ENCODE measurements at places on chromosomes 3 and 15.

DNA sequence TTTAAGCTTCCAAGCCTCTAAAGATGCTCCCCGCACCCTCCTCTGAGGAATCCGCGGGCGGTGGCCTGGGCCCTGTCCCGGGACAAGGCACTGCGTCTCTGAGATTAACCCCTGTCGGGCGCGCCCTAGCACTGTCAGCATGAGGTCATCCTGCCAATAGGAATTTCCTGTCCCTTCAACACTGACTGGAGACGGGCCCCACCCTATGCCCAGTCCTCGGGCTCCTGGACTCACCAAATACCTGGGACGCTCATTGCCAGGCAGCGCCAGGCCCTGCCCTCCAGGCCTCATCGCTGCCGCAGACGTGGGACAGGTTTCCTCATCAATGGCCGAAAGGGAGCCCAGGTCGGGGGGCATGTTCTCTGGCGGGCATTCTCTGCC, 67.6 kb upstream of the SH3GL3 start:
- DNase-seq = no peak

DNA sequence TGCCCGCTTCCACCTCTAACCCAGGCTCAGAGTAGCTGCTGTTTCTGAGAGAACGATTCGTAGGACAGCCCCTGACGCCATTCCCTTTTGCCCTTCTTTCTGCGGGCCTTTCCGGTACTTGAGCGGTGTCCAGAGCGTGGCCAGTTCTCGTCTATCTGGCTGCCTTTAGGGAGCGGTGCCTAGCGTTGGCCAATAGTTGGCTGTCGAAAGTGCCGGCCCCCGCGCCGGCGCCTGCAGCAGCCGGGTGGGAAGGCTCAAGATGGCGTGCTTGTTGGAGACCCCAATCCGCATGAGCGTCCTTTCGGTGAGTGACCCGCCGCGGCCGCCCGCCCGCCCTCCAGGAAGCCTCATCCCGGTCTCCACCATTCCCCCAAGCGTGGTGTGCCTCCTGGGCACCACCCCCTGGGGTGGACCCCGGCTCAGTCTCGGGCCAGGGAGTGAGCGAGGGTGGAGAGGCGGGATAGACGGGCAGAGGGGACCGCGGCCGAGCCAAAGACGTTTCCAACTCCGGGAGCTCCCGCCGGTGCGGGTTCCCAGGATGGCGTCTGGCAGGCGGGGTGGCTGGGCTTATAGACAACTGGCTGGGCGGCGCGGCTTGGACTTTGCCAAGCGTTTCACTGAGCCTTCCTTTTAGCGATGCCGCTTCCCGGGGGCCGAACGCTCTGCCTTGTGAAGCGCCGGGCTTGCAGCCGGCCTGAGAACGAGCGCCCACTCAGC, at the start of gene ARMC8:
ARMC8 (plus strand) TSS at position 6 of the 717 bp plus-strand sequence; CDS start at position 260, 254 bp downstream.
- DNase-seq = peak; percentile 88

DNA sequence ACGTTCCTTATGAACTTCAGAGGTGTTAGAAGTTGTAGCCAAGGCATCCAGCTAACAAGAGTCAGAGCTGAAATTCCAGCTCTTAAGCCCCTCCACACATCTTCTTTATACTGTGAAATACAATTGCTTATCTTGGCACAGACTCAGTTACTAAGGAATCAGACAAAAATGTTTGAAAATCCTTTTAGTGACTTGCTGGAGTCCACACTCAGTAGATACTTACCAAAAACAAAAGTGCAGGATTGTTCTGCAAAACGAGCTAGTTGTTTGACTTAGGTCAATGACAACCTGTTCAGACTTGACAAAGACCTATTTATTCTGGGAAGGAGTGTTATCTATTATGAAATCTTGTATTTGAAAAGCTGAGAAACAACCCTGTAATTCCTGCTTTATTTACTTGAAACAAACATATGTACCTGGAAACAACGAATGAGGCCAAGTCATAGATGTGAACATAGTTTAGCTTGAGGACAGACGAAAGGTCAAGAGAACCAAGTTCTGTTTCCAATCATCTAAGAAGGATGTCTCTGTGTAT, 38.5 kb downstream of the B3GNT5 start:
- DNase-seq = no peak

GRCh38 chr3:96776818-96777217, 37.6 kb upstream of the EPHA6 start:
- DNase-seq = no peak

DNA sequence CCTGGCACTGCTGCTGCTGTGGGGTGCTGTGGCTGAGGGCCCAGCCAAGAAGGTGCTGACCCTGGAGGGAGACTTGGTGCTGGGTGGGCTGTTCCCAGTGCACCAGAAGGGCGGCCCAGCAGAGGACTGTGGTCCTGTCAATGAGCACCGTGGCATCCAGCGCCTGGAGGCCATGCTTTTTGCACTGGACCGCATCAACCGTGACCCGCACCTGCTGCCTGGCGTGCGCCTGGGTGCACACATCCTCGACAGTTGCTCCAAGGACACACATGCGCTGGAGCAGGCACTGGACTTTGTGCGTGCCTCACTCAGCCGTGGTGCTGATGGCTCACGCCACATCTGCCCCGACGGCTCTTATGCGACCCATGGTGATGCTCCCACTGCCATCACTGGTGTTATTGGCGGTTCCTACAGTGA, 2.1 kb downstream of the GRM2 start:
- DNase-seq = no peak

DNA sequence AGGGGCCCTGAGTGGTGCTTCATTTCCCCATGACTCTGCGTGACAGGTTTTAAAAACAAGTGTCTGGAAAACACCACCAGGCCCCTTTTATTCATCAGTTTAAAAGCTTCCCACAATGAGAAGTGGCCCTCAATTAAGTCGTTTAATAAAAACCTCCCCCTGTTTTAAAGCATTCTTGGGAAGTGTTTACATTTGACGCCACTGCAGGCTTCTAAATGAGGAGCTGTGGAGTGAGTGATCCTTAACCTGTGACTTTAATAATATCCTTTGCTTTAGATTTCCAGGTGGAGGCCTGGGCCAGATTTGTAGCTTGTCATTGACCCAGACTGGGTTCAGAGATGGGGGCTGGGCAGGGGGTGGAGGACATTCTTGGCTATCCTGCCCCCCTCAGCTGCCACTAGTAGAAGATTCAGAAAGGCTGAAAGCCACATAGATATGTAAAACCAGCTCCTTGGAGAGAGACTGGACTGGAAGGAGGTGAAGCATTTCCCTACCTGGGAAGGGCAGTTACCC, 11.3 kb downstream of the CGNL1 start:
- no peak for DNase-seq

DNA sequence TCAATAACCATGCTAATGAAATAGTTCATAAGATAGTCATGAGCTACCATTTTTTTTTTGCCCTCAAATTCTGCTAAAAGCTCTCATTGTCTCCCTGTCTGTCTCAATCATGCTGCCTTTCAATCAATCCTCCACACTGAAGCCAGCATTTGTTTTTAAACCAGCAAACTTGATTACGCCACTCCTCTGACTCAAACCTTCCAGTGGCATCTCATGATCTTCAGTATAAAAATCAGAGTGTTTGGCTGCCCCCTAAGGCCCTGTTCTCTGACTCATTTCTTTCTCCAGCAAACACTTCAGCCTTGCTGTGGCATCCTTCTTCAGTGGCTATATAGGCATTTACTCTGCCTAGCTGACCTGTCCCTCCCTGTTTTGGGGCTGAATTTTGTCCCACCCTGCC, 36.0 kb upstream of the EOMES start:
- no peak for DNase-seq

- DNase-seq = no peak
These were observed 66.9 kb upstream of the THBS1 start for GRCh38 chr15:39513936-39514335.

DNA sequence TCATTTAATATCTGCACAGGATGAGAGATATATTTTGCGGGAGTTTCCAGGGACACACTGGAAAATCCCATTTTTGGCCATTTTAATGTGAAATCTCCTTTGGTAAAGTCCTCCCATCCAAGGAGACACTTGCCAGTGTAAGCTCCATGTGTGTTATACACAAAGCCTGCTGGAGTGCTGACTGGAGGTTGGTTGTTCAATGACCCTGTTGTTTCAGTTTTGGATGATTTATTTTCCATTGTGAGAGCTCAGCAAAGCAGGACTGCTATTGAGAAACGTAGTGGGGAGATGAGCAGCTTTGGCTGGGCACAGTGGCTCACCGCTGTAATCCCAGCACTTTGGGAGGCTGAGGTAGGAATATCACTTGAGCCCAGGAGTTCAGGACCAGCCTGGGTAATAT, 127.7 kb downstream of the NUP210 start:
- no peak for DNase-seq

- no peak for DNase-seq
These were observed 74.0 kb upstream of the RAD18 start for GRCh38 chr3:9037144-9037711.

GRCh38 chr15:42033214-42033873, 12.5 kb upstream of the PLA2G4E start:
- no peak for DNase-seq

DNA sequence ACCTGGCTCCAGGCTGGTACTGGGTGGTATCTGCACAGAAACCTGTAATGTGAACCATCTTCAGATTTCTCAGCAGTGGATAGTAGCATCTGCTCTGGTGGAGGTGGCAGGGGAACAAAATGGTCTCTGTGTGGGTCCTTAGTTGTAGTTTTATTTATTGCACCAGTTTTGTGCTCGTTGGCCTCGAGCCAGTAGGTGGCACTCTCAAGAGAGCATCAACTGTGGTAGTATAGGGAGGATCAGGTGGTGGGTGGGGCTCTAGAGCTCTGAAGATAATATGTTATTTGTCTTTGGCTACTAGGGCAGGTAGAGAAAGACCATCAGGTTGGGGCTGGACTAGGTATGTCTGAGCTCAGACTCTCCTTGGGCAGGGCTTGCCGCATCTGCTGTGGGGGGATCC, 254.0 kb upstream of the GPR149 start:
- DNase-seq = no peak

DNA sequence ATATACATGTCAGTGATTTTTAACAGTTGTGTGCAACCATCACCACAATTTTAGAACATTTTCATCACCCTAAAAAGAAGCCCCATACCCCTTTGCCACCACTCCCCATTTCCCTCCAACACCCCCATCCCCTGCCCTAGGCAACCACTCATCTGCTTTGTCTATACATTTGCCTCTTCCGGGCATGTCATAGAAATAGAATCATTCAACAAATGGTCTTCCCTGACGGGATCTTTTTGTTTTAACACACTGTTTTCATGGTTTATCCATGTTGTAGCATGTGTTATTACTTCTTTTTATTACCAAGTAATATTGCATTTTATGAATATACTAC, 4.0 kb downstream of the VILL start:
- no peak for DNase-seq
